HFFc6 (cell line): ENCODE measurements at places on chromosomes 7 and 10. TPM values are rescaled to one million over a fixed set of nuclear protein-coding genes. Genes with fewer than 3 reads are reported as not detected.

GRCh38 chr7:110852156-110852940 lies 238.6 kb upstream of the LRRN3 start:
- H3K4me3 ChIP-seq, result no peak overlapping the region
- peaks cover 65% of the 10 kb centered on the region for H3K4me1 ChIP-seq
- peak; percentile 18 for DNase-seq
- no peaks in the 10 kb centered on the region for H3K27me3 ChIP-seq

GRCh38 chr7:30224511-30225062 lies 59.8 kb upstream of the ZNRF2 start:
- peaks cover 18% of the 10 kb centered on the region for H3K27me3 ChIP-seq
- DNase-seq, result peak; percentile 43
- no peak overlapping the region for H3K4me3 ChIP-seq
- no peak overlapping the region for H3K27ac ChIP-seq
- peaks cover 22% of the 10 kb centered on the region for H3K4me1 ChIP-seq

- no peak overlapping the region for H3K4me3 ChIP-seq
- H3K27ac ChIP-seq, result no peak overlapping the region
- peak; percentile 1 for DNase-seq
- H3K27me3 ChIP-seq, result peaks cover 5% of the 10 kb centered on the region
- no peaks in the 10 kb centered on the region; the same call in 1 of the 2 replicates for H3K36me3 ChIP-seq
- no peaks in the 10 kb centered on the region for H3K4me1 ChIP-seq
Measured at GRCh38 chr7:144854839-144855424, 19.1 kb upstream of the TPK1 start.

GRCh38 chr10:74292871-74293427 lies 141.9 kb downstream of the ADK start:
- H3K4me3 ChIP-seq, result peak overlapping the region; percentile 82
- DNase-seq, result peak; percentile 52
- H3K36me3 ChIP-seq, result peaks cover 11% of the 10 kb centered on the region
- H3K27me3 ChIP-seq, result 0 out of 2 replicates have a peak, but pooled peaks cover 2% of the 10 kb centered on the region

PTPN20 gene
- total RNA-seq, result not detected in 3 replicates

METTL27 gene
- 2.9 to 6.5 TPM (median 3.9 TPM) in 3 replicates for total RNA-seq

- peak; percentile 46 for DNase-seq
- no peaks in the 10 kb centered on the region for H3K36me3 ChIP-seq
- peak overlapping the region; percentile 20; the same call in 1 of the 2 replicates for H3K4me3 ChIP-seq
Measured at GRCh38 chr10:109784236-109784635, 139.1 kb downstream of the XPNPEP1 start.

SMKR1 gene
- not detected in 3 replicates for total RNA-seq

RBP3 gene
- not detected in 3 replicates for total RNA-seq

GRCh38 chr10:5499493-5500140 lies at the start of gene CALML5:
CALML5 (minus strand) TSS chr10:5499570; CDS start chr10:5499438, 132 bp downstream.
- no peaks in the 10 kb centered on the region for H3K36me3 ChIP-seq
- no peak within 1 kb of the TSS for H3K27ac ChIP-seq
- DNase-seq, result no peak
- peaks cover 29% of the 10 kb centered on the region for H3K27me3 ChIP-seq

GRCh38 chr10:35792291-35792690 lies 150.2 kb upstream of the FZD8 start:
- H3K4me1 ChIP-seq, result peaks cover 40% of the 10 kb centered on the region
- DNase-seq, result no peak
- H3K4me3 ChIP-seq, result no peak overlapping the region

GPR158 gene
- total RNA-seq, result 0.05 TPM in 1 of 3 replicates, not detected in the others

DNA sequence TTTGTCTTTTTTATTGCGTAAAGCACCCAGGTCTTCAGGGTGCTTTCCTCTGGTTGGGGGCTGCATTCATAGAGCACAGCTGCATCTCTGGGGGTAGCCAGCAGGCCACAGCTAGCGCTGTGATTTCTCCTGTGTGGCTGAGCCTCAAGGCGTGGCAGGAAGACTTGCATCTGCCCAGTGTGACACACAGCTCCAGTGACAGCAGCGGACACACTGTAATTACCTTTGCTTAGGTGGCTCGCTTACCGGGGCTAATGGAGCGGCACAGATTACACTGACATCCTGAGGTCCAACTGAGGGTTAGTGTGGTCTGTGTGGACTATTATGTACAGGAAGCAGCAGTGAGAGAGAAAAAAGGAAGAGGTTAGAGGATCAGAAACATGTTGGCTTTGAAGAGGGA lies 27.1 kb downstream of the ABCB4 start:
- no peaks in the 10 kb centered on the region for H3K4me1 ChIP-seq
- no peak overlapping the region for H3K27ac ChIP-seq
- H3K27me3 ChIP-seq, result peaks cover 2% of the 10 kb centered on the region; the same call in 1 of the 2 replicates
- H3K4me3 ChIP-seq, result no peak overlapping the region
- DNase-seq, result no peak
- H3K36me3 ChIP-seq, result no peaks in the 10 kb centered on the region

GRCh38 chr7:21355406-21355874 lies 72.4 kb upstream of the SP4 start:
- DNase-seq, result no peak
- H3K4me3 ChIP-seq, result no peak overlapping the region
- peaks cover 2% of the 10 kb centered on the region; the same call in 1 of the 2 replicates for H3K27me3 ChIP-seq
- H3K36me3 ChIP-seq, result no peaks in the 10 kb centered on the region
- H3K27ac ChIP-seq, result no peak overlapping the region

- no peaks in the 10 kb centered on the region for H3K36me3 ChIP-seq
- peaks cover 17% of the 10 kb centered on the region; the same call in 1 of the 2 replicates for H3K4me1 ChIP-seq
- no peak overlapping the region; the same call in 1 of the 2 replicates for H3K4me3 ChIP-seq
- DNase-seq, result no peak
Measured at GRCh38 chr10:132494866-132495630, 42.5 kb upstream of the INPP5A start.

DNA sequence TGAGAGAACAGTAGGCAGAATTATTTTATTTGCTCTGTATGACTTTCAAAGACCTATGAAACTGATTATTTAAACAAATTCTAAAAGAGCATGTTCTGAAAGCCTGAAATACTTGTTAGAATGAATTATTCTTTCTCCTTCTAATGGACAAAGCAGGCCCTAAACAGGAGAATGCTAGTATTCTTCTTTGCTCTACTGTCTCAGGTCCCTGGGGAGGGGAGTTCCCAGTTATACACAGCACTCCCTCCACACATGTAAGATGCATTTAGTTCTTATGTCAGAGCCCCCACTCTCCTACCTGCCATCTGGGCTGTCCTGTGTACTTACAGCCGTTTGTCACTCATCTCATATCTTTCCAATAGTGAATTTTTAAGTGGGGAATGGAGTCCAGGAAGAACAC lies 633.5 kb upstream of the ANKRD30A start:
- no peaks in the 10 kb centered on the region for H3K27me3 ChIP-seq
- H3K4me3 ChIP-seq, result no peak overlapping the region
- no peaks in the 10 kb centered on the region for H3K36me3 ChIP-seq
- no peaks in the 10 kb centered on the region for H3K4me1 ChIP-seq
- H3K27ac ChIP-seq, result no peak overlapping the region
- DNase-seq, result no peak

GRCh38 chr10:52453501-52453900 lies 139.4 kb downstream of the DKK1 start:
- H3K27me3 ChIP-seq, result no peaks in the 10 kb centered on the region
- no peak overlapping the region for H3K4me3 ChIP-seq
- DNase-seq, result no peak
- H3K36me3 ChIP-seq, result peaks cover 14% of the 10 kb centered on the region
- H3K27ac ChIP-seq, result no peak overlapping the region

ZNF394 gene
- 14.3 to 15.0 TPM (median 14.6 TPM) in 3 replicates for total RNA-seq
